Activated T-helper 17 cell treated with anti-CD3 and anti-CD28 coated beads, Interleukin-2, amount 50 U/mL, for 72 hours (primary cell): ENCODE measurements at places on chromosomes 13 and 19.

DNA sequence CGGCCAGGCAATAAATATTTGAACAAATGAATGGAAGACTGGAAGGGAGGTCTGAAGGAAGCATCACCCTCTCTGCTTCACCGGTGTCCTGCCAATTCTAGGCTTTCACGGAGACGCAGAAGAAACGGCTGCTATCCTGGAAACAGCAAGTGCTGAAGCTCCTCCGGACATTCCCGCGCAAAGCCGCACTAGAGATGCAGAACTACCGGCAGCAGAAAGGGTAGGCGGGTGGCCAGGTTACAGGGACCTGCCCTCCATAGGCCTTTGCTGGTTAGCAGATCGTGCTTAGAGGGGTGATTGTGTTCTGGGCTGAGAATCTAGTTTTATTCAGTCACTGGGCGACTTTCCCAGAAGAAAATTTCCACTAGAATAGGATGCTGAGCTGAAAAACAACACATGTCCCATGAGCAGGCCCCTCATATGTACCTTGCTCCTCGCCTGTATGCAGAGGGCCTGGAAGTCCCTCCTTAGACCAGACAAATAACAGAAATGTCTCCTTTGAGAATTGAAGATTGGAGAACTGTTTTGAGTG lies 11.0 kb downstream of the PAF1 start:
- peaks cover 98% of the 10 kb centered on the region for H3K36me3 ChIP-seq
- H3K27ac ChIP-seq: peak overlapping the region; percentile 37
- no peak overlapping the region for H3K4me3 ChIP-seq
- peaks cover 11% of the 10 kb centered on the region for H3K4me1 ChIP-seq
- ATAC-seq: no peak
- no peaks in the 10 kb centered on the region for H3K27me3 ChIP-seq

GRCh38 chr13:47897411-47898050 lies 103.5 kb downstream of the SUCLA2 start:
- H3K36me3 ChIP-seq: no peaks in the 10 kb centered on the region
- no peaks in the 10 kb centered on the region for H3K27me3 ChIP-seq
- H3K4me1 ChIP-seq: no peaks in the 10 kb centered on the region
- no peak for ATAC-seq
- H3K27ac ChIP-seq: no peak overlapping the region

- ATAC-seq: no peak
- peaks cover 34% of the 10 kb centered on the region for H3K4me1 ChIP-seq
- no peak overlapping the region for H3K27ac ChIP-seq
- H3K27me3 ChIP-seq: no peaks in the 10 kb centered on the region
- no peak overlapping the region for H3K4me3 ChIP-seq
Measured at GRCh38 chr13:20045950-20046548, 87.5 kb downstream of the ZMYM2 start.

DNA sequence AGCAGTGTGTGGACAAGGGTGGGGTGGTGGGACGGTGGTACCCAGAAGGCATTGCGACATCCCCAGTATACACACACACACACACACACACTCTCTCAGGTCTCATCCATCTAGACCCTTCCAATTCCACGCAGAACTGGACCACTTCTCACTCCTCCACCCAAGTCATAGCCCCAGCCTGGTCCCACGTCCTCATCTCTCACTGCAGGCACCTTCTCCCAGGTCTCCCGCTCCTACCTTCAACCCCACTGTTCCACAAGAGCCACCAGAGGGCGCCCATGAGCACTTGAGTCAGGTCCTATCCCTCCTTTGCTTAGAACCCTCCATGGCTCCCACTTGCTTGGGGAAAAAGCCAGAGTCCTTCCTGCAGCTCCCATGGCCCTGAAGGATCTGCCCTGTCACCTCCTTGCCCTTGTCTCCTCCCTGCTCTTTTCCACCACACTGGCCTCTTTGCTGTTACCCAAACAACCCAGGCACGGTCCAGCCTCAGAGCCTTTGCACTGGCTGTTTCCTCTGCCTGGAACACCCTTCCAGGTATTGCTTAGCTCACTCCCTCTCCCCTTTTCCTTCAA lies 62.6 kb downstream of the IER2 start:
- no peak overlapping the region for H3K4me3 ChIP-seq
- no peaks in the 10 kb centered on the region for H3K36me3 ChIP-seq
- no peaks in the 10 kb centered on the region for H3K27me3 ChIP-seq
- peak; percentile 45 for ATAC-seq

DNA sequence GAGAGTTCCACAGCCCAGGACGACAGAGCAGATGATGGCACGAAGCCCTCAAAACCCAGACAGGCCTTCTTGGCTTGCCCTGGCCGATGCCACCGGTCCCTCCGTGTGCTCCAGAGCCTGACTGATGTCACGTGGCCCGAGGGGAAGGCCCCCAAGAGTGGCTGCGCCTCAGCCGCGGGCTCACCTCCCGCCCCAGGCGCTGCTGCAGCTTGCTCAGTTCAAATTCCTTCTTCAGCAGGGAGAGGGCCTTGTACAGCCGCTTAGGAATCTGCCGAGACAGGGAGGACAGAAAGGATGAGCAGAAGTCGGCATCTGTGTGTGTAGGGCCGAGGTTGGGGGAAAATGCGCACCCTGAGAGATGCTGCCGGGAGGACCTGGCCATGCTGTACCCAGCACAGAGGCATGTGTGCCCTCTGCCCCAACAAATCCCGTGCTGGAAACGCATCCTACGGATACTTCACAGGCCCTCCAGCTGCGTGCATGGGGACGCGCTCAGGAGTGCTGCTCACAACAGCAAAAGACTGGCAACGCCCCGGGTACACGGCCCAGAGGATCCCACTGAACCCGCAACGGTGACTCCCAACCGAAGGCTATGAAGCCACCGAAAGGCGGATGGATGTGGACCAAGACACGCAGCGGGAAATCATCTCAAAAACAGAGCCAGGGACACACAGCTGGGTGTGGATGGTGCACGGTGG lies 12.9 kb downstream of the LONP1 start:
- peaks cover 92% of the 10 kb centered on the region for H3K36me3 ChIP-seq
- peaks cover 5% of the 10 kb centered on the region for H3K4me1 ChIP-seq
- H3K27ac ChIP-seq: no peak overlapping the region
- no peak overlapping the region for H3K4me3 ChIP-seq
